ENCODE measurements at places on chromosomes 11 and 22. TPM values are rescaled to one million over a fixed set of nuclear protein-coding genes. Genes with fewer than 3 reads are reported as not detected.
A peak's percentile ranks its signal among the peaks of the same experiment; 100 is the strongest.

The SLC22A8 gene
- total RNA-seq: not detected

The FGF3 gene
- not detected for total RNA-seq

The DDTL gene
- 3.7 TPM for total RNA-seq

The MOGAT2 gene
- total RNA-seq: not detected

DNA sequence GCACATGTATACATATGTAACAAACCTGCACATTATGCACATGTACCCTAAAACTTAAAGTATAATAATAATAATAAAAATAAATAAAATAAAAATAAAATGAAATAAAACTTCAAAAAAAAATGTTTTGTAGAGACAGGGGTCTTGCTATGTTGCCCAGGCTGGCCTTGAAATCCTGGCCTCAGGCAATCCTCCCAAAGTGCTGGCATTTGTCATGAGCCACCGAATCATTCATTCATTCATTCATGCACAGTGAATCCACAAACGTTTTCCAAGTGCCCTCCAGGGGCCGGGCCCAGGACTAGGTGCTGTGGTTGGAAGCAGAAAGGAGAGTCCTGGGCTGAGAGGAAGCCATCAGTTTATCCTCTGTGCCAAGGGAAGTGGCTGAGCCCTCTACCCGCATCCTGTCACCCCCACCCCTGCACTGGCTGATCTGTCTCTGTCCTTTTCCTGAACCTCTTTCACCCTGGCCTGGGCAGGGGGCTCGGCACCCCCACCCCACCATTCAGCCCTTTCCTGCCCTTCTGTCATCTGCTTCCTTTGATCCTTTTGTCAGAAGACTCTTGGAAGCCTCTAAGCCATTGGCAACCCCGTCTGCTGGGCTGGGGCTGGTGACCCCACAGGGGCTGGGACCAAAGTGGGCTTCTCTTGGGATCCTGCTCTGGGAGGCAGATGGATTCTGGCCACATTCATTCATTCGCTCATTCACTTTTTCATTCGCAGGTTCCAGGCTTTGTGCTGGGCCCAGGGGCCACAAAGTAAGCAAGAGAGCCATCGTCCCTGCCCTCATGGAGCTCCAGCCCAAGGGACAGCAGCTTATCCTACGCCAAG, 84.3 kb downstream of the IGLL1 start:
- peak; percentile 20 for DNase-seq

GRCh38 chr11:34165786-34166555, 60.5 kb downstream of the NAT10 start:
- DNase-seq: no peak

DNA sequence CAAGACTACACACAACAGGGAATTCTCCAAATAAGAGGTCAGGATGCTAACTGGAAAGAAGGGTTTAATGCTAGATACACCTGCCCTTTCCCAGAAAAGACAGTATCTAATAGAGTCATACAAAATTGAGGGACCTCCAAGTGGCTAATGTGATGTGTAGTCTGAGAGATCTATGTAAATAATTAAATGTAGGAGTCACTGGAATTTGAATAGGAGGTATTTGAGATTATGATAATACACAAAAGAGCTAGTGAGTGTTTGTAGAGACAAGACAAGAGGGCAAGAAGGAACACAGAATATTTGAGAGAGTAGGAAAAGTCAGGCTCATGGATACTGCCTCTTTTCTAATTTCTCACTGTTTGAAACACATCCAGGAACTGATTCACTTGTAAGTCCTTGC, 15.5 kb upstream of the INSC start:
- no peak for DNase-seq

- no peak for DNase-seq
Observed at GRCh38 chr11:107810875-107811274, 47.7 kb downstream of the SLC35F2 start.

DNA sequence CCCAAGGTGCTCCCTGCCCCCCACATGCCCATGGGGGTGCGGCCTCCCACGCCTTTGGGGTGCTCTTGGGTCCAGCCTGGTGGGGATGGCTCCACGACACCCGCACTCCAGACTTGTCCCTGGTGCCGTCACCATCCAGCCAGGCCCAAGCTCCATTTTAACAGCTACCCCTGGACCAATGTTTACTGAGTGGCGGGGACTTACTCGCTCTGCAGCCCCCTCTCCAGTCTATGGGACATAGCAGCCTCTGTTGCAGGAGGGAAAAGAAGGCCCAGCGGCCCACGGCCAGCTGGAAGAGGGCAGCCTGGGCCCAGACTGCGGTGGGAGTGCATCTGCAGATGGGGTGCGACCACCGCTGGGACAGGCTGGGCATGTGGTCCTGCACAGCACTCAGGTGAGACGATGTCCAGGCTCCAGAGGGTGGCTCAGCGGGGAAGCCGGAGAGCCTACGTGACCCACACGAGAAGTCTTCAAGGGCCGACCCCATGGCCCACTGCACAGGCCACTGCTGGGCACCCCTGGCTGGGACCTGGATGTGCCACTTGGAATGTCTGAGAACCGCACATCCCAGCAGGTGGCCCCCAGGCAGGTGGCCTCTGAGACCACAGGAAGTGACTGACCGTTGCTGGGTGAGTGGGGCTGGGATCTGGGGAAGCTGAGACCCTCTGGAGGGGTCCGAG, 18.1 kb downstream of the IL17REL start:
- no peak for DNase-seq

Measured in OCI-LY7 (cell line).